H1 (cell line): ENCODE measurements at places on chromosomes 1 and 21. TPM values are rescaled to one million over a fixed set of nuclear protein-coding genes. Genes with fewer than 3 reads are reported as not detected.
A peak's percentile ranks its signal among the peaks of the same experiment; 100 is the strongest.

The RNF186 gene
- total RNA-seq: not detected in 2 replicates

The BMP8A gene
- 0.43 and 0.63 TPM in 2 replicates for total RNA-seq

DNA sequence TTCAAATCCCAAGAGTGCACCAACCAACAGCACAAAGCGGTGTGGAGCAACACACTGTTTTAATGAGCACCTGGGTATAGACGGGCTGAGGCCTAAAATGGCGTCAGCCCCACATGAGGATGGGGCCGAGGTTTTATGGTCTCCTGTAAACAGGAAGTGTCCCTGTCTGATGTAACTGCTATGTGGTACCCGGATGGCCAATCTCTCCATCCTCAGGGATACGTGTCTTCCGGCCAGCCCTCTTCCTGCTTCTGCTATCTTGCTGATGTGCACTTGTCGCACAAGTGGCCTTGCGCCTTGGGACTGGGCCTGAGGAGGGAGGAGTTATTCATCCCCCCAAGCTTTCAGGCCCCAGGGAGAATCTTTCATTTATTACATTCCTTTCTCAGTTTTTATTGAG, 73.5 kb downstream of the CNST start:
- no peak for DNase-seq
- no peaks in the 10 kb centered on the region for H3K4me1 ChIP-seq
- no peak overlapping the region for H3K4me3 ChIP-seq
- no peaks in the 10 kb centered on the region for H3K27me3 ChIP-seq
- H3K36me3 ChIP-seq: no peaks in the 10 kb centered on the region

DNA sequence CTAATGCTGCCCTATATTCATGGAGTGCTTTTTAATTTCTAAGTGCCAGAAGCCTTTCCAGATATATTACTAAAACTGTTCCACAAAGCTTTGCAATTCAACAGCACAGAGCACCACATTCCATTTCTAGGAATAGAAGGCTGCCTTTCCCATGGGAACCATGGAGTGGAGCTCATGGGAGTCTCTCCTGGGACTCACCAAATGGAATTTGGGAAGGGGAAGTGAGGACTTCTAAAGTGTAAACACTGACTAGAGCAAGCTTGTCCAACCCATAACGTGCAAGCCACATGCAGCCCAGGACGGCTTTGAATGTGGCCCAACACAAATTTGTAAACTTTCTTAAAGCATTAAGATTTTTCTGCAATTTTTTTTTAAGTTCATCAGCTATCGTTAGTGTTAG, 190.4 kb upstream of the TNR start:
- DNase-seq: no peak
- no peaks in the 10 kb centered on the region for H3K27me3 ChIP-seq
- H3K27ac ChIP-seq: no peak overlapping the region
- no peak overlapping the region for H3K4me3 ChIP-seq
- H3K4me1 ChIP-seq: peaks cover 5% of the 10 kb centered on the region; the same call in 1 of the 2 replicates

DNA sequence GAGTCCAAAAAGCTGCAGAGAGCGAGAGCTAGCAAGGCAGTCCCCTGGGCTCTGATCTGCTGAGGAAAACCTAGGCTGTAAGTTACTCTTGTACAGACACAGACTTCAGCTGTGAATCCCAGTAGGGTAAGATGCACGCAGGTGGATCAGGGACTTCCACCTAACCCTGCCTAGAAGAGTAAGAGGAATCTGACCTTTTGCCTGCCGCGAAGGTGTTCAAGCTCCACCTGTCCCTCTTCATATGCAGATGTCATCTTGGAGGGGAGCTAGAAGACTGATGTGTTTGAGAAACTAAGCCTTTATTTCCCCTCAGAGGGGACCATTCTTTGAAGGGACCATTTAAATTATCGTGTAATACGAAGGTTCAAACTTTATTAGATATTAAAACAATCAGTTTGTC, 108.6 kb upstream of the USP24 start:
- no peak overlapping the region for H3K4me3 ChIP-seq
- H3K27ac ChIP-seq: no peak overlapping the region
- DNase-seq: peak; percentile 13
- H3K27me3 ChIP-seq: no peaks in the 10 kb centered on the region
- no peaks in the 10 kb centered on the region for H3K36me3 ChIP-seq
